ENCODE measurements at places on chromosomes 16 and 17. TPM values are rescaled to one million over a fixed set of nuclear protein-coding genes. Genes with fewer than 3 reads are reported as not detected.

DNA sequence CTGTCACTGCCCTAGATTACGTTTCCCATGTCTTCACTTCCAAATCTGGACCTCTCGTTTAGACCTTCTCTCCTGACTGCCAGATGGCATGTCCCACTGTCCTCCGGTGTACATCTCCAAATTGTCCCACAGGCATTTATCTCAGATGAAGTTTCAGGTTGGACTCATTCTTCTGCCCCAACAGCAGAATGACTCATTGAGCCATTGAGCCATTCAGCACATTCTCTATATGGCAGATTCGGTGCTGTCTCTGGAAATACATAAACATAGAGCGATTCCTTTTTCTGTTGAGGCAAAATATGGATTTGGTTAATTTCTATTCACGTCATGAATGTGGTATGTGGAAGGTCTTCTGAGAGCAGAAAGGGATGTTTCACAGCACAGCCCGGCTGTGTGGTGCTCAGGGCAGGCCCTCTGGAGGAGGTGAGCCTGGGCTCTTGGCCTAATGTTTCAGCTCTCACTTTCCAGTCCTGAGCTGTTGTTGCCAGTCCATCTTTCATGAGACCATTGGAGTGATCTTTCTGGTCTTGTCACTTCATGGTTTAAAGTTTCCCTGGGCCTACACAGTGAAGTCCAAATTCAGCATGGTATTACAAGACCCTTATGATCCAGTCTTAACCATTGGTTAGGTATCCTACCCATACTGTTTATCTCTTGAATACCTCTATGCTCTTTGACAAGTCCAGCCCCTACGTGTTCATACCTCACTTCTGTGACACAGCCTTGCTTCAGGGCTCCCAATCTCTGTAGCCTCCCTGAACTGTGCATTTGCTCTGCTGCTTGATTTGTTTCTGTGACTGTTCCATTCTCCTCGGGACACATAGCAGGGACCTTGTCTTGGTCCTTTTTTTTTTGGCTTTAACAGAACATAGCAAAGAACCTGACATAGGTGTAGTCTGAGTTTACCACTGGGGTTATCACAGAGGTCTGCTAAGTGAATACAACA lies 15.9 kb downstream of the HAPSTR1 start:
- H3K4me1 ChIP-seq = peaks cover 100% of the 10 kb centered on the region
- no peak overlapping the region for H3K4me3 ChIP-seq
- H3K27me3 ChIP-seq = no peaks in the 10 kb centered on the region
- H3K27ac ChIP-seq = no peak overlapping the region

GRCh38 chr17:30950669-30951399 lies 20.0 kb upstream of the RNF135 start:
- no peak overlapping the region for H3K4me3 ChIP-seq
- H3K4me1 ChIP-seq = peaks cover 10% of the 10 kb centered on the region
- H3K27me3 ChIP-seq = no peaks in the 10 kb centered on the region
- no peak overlapping the region for H3K27ac ChIP-seq
- H3K36me3 ChIP-seq = no peaks in the 10 kb centered on the region
- DNase-seq = no peak

GRCh38 chr17:68973098-68973846 lies 18.1 kb upstream of the ABCA8 start:
- no peaks in the 10 kb centered on the region for H3K27me3 ChIP-seq
- no peak overlapping the region for H3K27ac ChIP-seq
- no peak overlapping the region for H3K4me3 ChIP-seq
- no peak for DNase-seq

GRCh38 chr17:81025741-81026129 lies 9.2 kb upstream of the BAIAP2 start:
- no peak for DNase-seq
- no peak overlapping the region for H3K27ac ChIP-seq
- H3K36me3 ChIP-seq = no peaks in the 10 kb centered on the region

DNA sequence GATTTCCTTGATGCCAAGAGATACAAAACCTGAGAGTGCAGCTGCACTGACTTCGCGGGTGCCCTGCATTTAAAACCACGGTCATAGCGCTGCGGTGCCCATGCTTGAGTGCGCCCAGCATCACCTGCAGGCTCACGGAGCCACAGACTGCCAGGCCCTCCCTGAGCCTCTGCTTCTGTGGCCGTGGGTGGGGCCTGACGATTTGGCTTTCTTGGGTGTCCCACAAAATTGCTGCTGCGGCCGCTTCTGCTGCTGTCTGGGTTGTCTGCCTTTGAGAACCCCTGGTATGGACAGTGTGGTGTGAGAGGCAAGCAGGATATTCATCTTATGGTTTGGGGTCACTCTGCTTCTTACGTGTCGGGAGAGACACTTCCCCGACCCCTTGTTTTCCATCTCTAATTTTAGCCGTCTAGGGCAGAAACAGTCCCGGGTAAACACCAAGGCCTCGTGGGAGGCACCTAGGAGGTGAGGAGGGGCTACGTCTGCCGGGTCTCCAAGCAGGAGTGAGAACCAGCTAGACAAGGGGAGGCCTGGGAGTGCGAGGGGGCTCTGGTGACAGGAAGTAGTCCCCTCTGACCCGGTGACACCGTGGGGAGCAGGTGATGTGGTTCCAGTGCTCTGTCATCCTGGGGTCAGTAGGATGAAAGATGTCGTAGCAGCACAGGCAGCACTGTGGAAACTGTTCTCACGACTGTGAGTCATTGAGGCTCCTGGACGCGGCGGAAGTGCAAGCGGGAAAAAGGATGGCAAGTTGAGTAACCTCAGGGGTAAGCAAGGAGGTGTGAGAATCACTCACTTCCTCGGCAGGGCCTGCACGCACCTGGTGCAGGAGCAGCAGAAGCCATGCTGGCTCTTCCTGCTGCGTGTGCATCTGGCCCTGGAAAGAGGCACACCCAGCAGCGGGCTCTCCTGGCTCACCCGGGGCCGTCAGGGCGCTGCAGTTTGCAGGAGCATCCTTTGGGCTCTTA lies 176.3 kb downstream of the RPTOR start:
- no peaks in the 10 kb centered on the region for H3K36me3 ChIP-seq
- H3K4me1 ChIP-seq = no peaks in the 10 kb centered on the region
- no peak overlapping the region for H3K4me3 ChIP-seq
- DNase-seq = no peak
- H3K27ac ChIP-seq = no peak overlapping the region
- H3K27me3 ChIP-seq = no peaks in the 10 kb centered on the region

GRCh38 chr16:66470556-66470955 lies 43.5 kb downstream of the BEAN1 start:
- H3K4me3 ChIP-seq = no peak overlapping the region
- H3K27ac ChIP-seq = no peak overlapping the region
- H3K36me3 ChIP-seq = no peaks in the 10 kb centered on the region

- DNase-seq = no peak
- H3K4me3 ChIP-seq = no peak overlapping the region
- no peak overlapping the region for H3K27ac ChIP-seq
- no peaks in the 10 kb centered on the region for H3K27me3 ChIP-seq
These were observed 28.8 kb upstream of the RNF43 start for GRCh38 chr17:58446086-58446485.

DNA sequence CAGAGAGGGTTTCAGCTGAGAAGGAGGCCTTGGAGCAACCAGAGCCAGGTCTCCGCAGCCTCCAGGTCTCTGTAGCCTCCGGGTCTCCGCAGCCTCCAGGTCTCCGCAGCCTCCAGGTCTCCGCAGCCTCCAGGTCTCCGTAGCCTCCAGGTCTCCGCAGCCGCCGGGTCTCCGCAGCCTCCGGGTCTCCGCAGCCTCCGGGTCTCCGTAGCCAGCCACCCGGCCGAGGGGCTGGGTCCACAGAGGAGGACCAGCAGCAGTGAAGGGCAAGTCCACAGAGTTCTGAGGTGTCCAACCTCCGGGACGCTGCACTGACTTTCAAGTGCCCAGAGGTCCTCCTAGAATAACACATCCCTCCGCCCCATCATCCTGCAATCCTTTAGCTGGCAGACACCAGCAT lies 221.0 kb downstream of the RBFOX3 start:
- H3K4me3 ChIP-seq = no peak overlapping the region
- H3K36me3 ChIP-seq = no peaks in the 10 kb centered on the region
- no peaks in the 10 kb centered on the region for H3K4me1 ChIP-seq
- H3K27ac ChIP-seq = no peak overlapping the region
- H3K27me3 ChIP-seq = no peaks in the 10 kb centered on the region

DNA sequence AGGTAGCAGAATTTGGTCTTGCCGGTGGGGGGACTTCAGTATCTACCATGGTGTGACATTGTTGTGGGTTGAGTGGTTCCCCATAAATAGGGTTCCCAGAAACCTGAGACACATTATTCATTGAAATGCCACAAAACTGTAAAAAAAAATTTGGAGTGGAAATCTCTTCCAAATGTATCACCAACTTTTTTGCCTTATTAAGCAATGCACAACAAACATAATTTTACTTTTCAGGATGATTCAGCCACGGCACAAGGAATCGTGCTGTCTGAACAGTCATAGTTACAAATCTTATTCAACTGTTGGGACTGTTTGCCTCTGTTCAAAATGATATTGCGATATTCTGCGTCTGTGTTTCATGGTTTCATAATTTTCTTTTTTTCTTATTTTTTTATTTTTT lies 181.2 kb downstream of the NTN1 start:
- no peak for DNase-seq
- H3K4me1 ChIP-seq = peaks cover 23% of the 10 kb centered on the region
- no peak overlapping the region for H3K4me3 ChIP-seq
- no peak overlapping the region for H3K27ac ChIP-seq
- no peaks in the 10 kb centered on the region for H3K27me3 ChIP-seq

- no peak overlapping the region for H3K4me3 ChIP-seq
- no peak overlapping the region for H3K27ac ChIP-seq
- no peaks in the 10 kb centered on the region for H3K27me3 ChIP-seq
These were observed 75.0 kb upstream of the ADAMTS18 start for GRCh38 chr16:77509796-77510195.

- peaks cover 26% of the 10 kb centered on the region for H3K4me1 ChIP-seq
- no peaks in the 10 kb centered on the region for H3K36me3 ChIP-seq
- H3K27ac ChIP-seq = no peak overlapping the region
- no peak for DNase-seq
- H3K4me3 ChIP-seq = no peak overlapping the region
- no peaks in the 10 kb centered on the region for H3K27me3 ChIP-seq
These were observed 2.3 kb downstream of the RPRML start for GRCh38 chr17:46976626-46977270.

- no peaks in the 10 kb centered on the region for H3K4me1 ChIP-seq
- H3K27ac ChIP-seq = no peak overlapping the region
- no peaks in the 10 kb centered on the region for H3K27me3 ChIP-seq
- no peaks in the 10 kb centered on the region for H3K36me3 ChIP-seq
- DNase-seq = no peak
These were observed 691.6 kb upstream of the RBFOX1 start for GRCh38 chr16:6641091-6641490.

The CDH5 gene
- 38.3 TPM for total RNA-seq

The CDH16 gene
- total RNA-seq = 0.25 TPM

The PMFBP1 gene
- not detected for total RNA-seq

The PITPNC1 gene
- total RNA-seq = 8.1 TPM
